HFF-Myc (cell line): ENCODE measurements at places on chromosomes 1 and 21.
A peak's percentile ranks its signal among the peaks of the same experiment; 100 is the strongest.

GRCh38 chr1:18100491-18101063 is 7.0 kb upstream of the IGSF21 start:
- peak; percentile 47 for DNase-seq

GRCh38 chr1:207010726-207011125 is 21.8 kb downstream of the C1orf116 start:
- no peak for DNase-seq

GRCh38 chr1:207463571-207463970 is 9.4 kb downstream of the CR2 start:
- no peak for DNase-seq

- no peak for DNase-seq
Measured at GRCh38 chr1:195804547-195804946, 803.7 kb downstream of the KCNT2 start.
